AG04450 (cell line): ENCODE measurements at places on chromosomes 5 and 9. TPM values are rescaled to one million over a fixed set of nuclear protein-coding genes. Genes with fewer than 3 reads are reported as not detected.
A peak's percentile ranks its signal among the peaks of the same experiment; 100 is the strongest.

PCDHA11 gene
- not detected in 2 replicates for polyA plus RNA-seq

DNA sequence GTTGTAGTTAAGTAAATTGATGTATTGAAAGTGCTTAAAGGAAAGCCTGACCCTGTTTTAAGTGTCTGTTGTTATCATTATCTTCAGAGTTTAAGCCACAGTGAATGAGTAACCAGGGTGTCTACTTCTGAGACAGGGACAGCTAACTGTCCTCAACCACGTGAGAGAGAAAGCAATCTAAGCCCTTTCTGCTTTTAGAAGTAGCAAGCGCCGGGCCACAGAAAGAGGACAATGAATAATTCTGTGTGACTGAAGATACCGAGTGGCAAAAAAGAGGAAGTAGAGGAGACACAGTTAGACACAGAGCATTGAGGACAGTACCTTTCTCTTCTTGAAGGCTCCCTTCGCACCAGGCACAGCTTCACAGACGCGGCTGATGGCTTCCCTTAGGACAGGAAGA, 86.3 kb downstream of the S1PR3 start:
- DNase-seq = no peak

- no peak for DNase-seq
Observed at GRCh38 chr9:76759732-76760131, 4.5 kb upstream of the PCA3 start.

- no peak for DNase-seq
Observed at GRCh38 chr5:111079846-111080245, 8.3 kb downstream of the TSLP start.

GRCh38 chr5:6698696-6699095, 14.5 kb upstream of the TENT4A start:
- no peak for DNase-seq

DNA sequence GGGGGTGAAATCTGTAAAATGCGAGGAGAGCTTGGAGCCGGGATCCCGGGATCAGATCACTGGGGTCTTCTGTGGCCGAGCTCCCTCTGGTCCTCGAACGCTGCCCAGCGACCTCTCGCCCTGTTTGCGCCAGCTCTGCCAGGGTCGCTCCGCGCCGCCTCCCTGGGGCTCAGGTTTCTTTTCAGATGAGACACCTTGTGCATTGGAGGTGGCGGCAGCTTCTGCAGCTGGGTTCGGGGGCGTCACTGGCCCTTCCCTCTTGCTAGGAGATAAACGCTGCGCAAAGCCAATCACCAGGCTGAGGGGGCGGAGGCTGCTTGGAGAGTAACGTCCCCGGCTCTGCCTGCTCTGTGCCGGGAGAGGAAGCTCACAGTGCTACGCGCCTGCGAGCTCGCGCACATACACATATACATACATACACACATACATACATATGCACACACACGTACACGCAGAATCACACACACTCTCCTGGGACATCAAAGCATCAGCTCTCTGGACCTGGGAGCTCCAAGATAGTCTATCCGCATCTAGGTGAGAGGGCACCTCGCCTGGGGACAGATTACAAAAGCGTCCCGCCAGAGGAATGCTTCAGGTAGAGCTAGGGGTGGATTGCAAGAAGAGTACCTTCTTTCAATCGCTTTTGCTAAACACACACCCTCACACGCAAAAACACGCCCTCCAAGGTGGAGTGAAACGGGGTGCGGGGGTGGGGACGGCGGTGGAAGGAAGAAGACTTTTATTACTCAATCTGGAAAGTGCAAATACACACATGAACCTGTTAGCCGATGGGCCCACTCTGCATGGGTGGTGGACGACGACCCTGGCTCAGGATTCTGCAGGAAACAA, at the start of gene ST8SIA4:
Gene ST8SIA4, minus strand, starts transcription at position 244 of the 849 bp plus-strand sequence. CDS start 327 bp downstream, outside the sequence.
- DNase-seq = peak; percentile 8

DNA sequence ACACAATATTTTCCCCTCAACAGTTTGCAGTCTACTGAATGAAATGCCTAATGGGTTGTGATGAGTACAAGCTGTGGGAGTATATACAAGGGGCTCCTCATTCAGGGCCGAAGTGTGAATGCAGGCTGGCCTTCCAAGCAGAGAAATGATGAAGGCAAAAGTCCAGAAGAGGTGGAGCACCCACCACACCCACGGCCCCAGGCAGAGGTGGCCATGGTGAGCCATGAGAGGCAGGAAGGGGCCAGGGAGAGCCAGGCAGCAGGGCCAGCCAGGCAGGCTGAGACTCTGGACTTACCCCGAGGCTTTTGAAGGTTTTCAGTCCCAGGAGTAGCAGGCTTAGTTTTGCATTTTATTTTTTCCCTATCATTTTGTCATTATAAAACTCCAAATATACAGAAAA, 218.1 kb downstream of the AUH start:
- no peak for DNase-seq

DNA sequence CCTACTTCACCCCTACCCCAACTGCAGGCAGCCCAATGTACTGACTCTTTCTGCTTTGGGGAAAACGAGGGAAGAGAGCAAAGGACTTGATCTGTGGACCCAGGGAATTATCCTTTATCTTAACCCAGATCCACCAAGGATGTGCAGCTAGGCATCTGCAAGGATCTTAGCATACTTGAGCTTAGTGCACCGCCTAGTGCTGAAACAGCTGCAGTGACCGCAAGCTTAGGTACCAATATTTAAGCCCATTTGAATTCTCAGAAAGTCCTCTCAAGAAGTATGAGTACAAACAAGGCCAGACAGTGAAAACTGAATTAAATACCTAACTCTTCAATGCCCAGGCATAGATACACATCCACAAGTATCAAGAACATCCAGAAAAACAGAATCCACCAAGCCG, 576.7 kb upstream of the ADAMTS16 start:
- DNase-seq = no peak

DNA sequence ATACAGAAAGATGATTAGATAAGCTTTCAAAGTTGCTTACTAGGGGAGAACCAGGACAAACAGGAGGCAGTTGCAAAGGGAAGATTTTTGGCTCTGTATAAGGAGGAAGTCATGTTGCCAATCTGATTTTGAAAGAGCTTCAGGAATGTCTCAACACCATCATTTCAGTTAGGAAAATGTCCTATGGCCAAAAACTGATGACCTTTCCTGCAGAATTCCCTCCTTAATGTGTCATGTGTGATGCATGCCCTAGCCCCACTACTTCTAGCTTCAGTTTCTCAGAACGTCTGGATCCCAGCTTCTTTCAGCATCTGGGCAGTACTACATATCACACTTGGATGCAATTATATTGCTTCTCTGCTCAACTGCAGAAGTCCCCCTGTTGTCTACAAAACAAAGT, 211.5 kb upstream of the NREP start:
- DNase-seq = no peak

DNA sequence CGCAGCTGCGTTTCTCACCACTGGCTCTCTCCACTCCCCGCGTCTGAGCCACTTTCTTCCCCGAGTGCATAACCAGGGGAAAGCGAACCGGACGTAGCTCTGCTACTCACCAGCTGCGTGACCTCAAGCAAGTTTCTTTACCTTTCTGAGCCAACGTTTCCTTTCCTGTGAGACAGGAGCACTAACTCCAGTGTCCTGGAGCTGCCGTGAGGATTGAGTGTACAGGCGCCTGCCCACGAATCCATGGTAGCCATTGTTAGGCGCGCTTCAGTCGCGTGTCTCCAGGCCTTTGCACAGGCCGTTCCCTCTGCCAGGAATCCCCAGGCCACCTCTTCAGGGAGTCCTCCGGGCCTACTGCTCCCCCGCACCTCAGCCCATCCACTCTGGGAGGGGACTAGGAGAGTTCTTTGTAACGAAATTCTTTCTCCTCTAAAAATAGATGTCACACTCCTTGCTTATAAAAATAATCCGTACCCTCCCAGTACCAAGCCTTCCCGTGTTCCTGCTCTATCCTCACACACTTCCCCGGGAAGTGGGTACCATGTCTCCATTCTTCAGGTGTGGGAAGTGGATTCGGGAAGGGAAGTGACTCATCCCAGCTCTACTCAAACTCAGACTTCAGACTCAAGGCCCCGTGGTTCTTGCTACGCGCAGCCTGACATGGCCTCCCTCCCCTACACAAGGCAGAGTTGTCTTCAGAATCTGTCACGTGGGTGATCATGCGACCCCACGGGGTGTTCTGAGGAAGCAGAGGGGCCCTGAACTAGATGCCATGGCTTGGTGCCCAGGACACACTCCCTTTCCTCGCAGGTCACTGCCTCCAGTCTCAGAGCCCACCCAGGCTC, 16.1 kb upstream of the CRB2 start:
- DNase-seq = no peak

GRCh38 chr9:108345826-108346225, 510.0 kb downstream of the ACTL7B start:
- no peak for DNase-seq
